ENCODE measurements at places on chromosomes 7 and 10.

- peak; percentile 86 for DNase-seq
Observed at GRCh38 chr7:142385491-142386340, 127.9 kb upstream of the PRSS58 start.

DNA sequence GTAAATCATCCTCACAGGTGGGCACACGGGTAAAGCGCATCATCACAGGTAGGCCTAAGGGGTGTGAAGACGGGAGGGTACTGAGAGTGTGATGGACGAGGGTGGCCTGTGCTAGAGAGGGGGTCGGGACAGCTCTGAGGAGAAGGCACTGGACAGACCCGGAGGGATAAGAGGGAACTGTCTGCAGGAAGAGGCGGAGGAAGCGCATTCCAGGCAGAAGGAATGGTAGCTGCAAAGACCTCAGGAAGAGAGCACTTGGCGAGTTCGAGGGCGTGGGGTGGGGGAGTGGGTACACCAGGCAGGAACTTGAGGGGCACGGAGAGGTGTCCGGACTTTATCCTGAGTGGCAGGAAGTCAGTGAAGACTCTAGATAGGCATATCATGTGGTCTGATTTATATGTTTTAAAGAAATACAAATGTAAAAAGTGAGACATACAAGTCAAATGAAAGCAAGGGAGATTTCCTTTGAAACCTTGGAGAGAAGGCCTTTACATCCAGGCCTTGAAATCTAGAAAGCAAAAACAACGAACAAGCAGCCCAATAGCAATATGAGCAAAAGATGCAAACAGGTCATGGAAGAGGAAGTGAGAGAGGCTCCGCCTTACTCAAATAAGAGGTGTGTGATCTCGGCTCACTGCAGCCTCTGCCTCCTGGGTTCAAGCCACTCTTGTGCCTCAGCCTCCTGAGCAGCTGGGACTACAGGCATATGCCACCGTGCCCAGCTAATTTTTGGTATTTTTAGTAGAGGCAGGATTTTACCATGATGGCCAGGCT lies 3.6 kb downstream of the LHPP start:
- DNase-seq = no peak

GRCh38 chr7:155840909-155841308 lies 28.6 kb upstream of the SHH start:
- DNase-seq = no peak

- no peak for DNase-seq
Observed at GRCh38 chr7:14045651-14046050, 56.2 kb upstream of the ETV1 start.

DNA sequence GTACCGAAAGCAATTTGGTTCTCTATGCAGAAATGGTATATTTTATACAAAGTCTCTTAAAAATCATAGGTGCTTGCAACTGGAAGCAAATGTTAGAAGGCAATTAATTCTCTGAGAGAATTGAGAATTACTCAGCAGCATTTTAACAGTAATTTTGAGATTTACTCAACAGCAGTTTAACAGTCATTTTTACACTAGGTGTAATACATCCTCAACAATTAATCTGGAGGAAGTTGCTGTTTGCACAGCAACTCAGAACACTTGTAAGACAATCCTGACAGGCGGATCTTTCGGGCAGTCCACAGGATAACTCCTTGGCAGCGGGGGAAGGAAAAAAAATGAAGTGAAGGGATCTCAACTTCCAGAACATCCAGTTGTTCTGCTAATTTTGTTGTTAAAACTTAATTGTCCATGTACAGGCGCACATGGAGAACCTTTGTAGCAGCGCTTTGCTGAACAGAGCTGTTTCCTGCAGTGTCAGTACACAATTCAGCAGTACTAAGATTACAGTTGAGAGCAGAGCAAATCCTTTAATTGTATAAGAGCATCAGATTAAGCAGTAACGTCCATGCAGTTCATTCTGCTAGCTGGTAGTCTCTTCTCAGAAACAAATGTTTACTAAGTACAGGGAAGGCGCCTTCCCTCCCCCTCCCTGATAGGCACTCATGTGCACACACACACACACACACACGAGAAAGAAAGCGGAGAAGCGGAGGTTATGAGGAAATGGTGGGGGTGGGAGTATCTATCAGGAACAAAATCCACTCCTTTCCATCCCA lies 43.8 kb downstream of the ENO4 start:
- DNase-seq = no peak

DNA sequence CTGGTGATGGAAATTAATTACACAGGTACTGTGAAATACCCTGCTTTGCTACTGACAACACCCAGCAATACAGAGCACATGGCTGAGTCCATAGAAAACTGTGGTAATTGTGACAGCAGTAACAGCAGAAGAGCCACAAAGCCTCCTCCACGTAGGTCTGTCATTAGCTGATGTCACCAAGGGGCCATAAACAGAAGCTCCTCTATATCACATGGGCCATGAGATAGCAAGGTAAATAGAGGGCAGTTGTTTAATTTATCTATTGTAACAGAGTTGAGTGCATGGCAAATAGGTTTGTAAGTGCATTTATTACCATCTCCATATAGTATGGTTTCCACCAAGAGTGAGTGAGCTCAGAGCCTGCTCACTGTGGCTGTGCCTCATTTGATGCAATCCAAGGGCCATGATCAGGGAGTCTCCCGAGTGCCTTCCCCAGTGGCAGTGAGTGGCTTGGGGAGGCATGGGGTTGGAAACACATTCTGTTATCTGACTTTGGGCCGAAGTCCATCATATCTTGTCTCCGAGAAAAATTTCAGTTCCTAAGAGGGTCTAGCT lies 281.2 kb downstream of the SKAP2 start:
- DNase-seq = no peak

- peak; percentile 1 for DNase-seq
Observed at GRCh38 chr10:52066383-52066782, 247.7 kb upstream of the DKK1 start.

- DNase-seq = no peak
Observed at GRCh38 chr7:76244781-76245391, 43.2 kb downstream of the SRRM3 start.

DNA sequence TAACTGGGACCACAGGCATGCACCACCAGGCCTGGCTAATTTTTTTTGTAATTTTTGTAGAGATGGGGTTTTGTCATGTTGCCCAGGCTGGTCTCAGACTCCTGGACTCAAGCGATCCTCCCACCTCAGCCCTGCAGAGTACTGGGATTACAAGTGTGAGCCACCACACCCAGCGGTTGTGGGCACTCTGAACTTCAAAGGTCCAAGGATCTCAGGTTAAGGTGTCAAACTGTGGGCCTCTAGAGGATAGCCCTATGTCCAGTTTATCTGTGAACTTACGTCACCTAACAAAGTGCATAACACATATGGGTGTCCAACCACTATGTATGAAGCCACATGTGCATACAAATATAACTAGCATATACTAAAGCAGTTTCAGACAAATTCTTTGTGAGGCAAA lies 3.2 kb upstream of the IL2RA start:
- no peak for DNase-seq

- peak; percentile 26 for DNase-seq
Observed at GRCh38 chr10:49163741-49164140, 24.4 kb downstream of the TMEM273 start.

- DNase-seq = no peak
Observed at GRCh38 chr7:121744877-121745276, 128.1 kb upstream of the PTPRZ1 start.

DNA sequence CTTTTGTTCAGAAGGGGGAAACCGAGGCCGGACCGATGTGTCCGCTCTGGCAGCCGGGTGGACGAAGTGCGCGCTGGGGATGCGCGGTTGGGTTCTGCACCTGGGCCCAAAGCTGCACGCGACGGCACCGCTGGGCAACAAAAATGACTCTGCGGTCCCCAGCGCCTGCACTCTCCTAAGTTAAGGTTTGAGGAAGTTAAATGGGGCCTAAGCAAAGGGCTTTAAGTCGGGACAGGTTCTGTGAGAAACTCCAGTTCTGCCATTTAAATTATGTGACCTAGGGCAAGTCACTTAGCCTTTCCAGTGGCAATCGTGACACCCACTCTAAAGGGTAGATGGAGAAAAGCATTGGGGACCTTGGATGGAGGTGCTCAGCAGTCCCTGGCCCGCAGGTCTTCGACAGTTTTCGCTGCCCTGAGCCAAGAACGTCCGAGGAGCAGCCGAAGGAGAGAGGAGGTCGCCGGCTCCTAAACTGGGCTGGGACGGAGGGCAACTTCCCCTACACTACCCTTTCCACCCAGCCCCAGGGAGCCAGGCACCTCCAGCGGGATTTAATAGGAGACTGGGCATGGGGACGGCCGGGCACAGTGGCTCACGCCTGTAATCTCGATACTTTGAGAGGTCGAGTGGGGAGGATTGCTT lies 534 bp upstream of the ACBD5 start:
- DNase-seq = peak; percentile 56

- DNase-seq = no peak
Observed at GRCh38 chr7:91013078-91013477, 251.2 kb upstream of the FZD1 start.

All from RKO (cell line).